Neural crest cell (in vitro differentiated cells): ENCODE measurements at places on chromosomes 7 and 10. TPM values are rescaled to one million over a fixed set of nuclear protein-coding genes. Genes with fewer than 3 reads are reported as not detected.
A peak's percentile ranks its signal among the peaks of the same experiment; 100 is the strongest.

DNA sequence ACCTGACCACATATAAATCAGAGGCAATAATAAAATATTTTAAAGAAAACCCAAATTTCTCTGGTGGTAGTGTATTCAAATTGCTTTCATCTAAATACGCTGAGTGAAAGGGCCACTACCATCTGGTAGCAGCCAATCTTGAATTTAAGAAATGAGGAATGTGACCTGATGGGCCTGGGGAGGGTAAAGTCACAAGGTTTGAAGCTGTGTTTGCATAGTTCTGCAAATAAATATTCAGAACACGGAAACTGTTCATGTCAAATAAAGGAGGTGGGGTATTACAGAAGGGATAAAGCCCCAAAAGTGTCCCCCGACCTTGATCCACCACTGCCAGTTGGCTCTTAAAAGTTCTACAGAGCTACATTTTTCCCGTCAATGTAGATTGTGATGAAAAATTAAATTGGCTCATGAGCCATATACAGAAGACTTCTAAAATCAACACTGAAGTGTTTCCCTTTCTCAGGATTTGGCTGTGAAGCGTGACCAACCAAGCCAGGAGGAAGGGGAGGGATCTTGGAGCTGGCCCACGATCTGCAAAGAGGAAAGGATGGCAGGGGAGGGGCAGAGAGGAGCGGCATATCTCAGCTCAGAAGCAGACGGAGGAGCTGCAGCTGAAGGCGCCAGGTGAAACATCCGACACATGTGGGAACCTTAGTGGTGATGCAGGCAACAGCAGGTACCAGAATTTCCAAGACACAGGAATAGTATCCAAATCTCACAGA, 39.6 kb downstream of the MPP7 start:
- DNase-seq: no peak

- peak; percentile 4 for DNase-seq
Measured at GRCh38 chr7:133742709-133743538, 384.2 kb upstream of the LRGUK start.

DNA sequence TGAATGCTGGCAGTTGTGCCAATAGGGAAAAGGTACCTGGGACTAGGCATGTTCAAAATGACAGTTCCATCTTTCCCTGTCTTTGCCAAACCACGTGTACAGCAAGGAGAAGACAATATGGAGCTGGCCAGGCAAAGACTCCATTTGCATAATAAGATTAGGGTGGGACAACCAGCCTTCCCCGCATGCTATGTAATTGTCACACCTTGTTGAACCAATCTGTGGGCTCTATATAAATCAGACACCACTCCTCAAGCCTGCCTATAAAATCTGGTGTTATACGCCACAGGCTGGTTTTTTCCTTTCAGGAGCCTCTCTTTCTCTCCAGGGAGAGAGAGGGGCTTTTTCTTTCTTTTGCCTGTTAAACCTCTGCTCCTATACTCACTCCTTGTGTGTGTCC, 11.0 kb upstream of the NUB1 start:
- DNase-seq: no peak

- no peak for DNase-seq
Measured at GRCh38 chr10:12697764-12698163, 303.7 kb downstream of the CCDC3 start.

GRCh38 chr10:29535012-29535777, 99.6 kb downstream of the SVIL start:
- peak; percentile 77 for DNase-seq

- no peak for DNase-seq
Measured at GRCh38 chr7:33156441-33156840, 27.1 kb downstream of the BBS9 start.

Gene MOGAT3
- total RNA-seq: not detected in 2 replicates

Gene SLC13A4
- 0.27 and 0.68 TPM in 2 replicates for total RNA-seq

Gene CTAGE15
- not detected in 2 replicates for total RNA-seq
